ENCODE measurements at places on chromosomes 11 and 22.

DNA sequence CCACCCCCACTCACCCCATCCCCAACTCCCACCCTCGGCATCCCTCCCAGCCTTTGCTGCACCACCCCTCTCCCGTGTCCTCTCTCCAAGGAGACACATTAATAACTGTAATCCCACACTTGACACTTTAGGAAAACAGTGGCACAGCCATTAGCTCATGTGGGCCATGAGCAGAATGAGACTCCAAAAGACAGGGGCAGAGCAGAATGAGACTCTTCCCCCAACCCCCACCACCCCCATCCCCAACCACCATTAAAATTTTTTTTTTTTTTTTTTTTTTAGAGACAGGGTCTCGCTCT, 6.2 kb upstream of the SLCO2B1 start:
- no peak for DNase-seq

DNA sequence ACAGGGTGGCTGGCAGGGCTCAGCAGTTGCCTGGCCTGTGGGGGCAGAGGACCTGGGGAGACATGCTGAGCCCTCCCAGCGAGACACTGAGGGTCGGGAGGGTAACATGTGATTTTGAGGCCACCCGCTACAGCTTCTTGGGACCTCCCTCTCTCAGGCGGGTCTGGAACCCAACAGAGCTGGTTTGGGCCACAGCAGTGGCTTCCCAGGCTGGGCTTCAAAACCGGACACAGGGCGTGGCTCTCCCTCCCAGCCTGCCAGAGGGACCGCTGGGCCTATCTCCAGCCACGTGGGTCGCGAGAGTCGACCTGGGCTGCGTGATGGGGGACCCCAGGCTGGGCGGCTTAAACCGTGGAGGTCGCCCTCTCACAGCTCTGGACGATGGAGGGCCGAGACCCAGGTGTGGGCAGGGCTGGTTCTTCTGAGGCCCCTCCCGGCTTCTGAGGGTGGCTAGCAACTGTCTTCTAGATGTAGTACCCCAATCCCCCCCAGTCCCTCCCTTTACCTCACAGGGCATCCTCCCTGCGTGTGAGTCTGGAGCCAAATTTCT, 91.7 kb downstream of the KCNQ1 start:
- no peak for DNase-seq

- DNase-seq, result no peak
Measured at GRCh38 chr11:65206441-65206841, 24.7 kb downstream of the CAPN1 start.

- DNase-seq, result peak; percentile 69
Measured at GRCh38 chr11:7657306-7658025, 15.8 kb downstream of the CYB5R2 start.

DNA sequence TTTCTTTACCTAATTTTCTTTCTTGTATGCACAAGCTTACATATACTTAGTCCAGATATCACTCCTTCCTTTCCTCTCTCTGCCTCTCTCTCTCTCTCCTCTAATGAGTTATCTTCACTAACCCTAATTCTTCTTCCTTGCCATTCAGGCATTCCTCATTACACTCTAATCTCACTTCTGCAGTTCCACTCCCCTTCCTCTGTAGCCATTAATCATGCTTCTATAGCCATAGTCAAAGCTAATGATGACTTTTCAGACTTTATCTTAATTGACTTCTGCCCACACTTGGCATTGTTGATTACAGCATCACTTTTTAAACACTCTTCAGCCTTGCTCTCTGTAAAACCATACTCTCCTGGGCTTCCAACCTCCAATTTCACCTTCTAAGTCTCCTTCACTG, 35.3 kb upstream of the SC5D start:
- DNase-seq, result no peak

- peak; percentile 78 for DNase-seq
Measured at GRCh38 chr11:131370090-131370751, at the start of gene NTM. TSS of gene NTM (plus strand) at chr11:131370615.

DNA sequence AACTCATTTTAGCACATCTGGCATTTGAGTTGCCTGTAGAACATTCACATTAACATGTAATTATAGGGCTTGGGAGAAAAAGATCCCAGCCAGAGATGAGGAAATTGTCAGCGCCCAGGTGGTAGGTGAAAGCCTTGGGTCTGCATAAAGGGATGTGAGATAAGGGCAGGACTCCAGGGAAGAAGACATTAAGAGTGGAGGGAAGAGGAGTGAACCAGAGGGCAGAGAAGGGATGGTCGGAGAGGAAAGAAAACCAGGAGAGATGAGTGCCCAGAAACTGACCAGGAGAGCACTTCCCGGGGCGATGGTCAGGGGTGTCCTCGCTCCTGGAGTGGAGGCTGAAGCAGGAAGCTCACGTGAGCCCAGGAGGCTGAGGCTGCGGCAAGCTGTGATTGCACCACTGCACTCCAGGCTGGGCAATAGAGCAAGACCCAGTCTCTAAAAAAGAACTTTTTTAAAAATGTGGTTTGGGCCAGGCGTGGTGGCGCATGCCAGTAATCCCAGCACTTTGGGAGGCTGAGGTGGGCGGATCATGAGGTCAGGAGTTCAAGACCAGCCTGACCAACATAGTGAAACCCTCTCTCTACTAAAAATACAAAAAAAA, 20.3 kb upstream of the DGKZ start:
- DNase-seq, result no peak

DNA sequence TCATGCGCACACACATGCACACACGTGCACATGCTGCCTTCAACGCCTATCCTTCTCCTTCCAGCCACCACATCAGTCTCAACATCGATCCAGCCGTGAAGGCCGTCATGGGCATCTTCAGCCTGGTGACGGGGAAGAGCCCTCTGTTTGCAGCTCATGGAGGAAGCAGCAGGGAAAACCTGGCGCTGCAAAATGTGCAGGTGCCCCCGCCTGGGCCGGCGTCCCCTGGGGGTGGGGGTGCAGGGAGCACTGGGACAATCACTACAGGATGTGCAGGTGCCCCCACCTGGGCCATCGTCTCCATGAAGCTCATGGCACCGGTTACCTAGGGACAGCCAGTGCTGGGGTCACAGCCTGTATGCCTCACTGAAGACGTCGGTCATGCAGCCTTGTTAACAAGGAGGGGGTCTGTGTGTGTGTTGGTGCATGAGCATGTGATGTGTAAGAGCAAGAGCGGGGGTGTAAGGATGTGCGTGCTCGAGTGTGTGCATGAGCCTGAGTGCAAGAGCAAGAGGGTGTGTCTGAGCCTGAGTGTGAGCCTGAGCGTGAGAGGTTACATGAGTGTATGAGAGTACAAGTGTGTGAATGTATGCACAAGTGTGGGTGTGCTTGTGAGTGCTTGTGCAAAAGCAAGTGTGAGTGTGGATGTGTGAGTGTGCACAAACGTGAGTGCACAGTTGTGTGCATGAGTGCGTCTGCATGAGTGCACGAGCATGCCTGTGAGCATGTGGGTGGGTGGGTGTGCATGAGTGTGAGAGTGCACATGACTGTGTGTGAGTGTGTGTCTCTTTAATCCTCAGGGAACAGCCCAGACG, 31.5 kb downstream of the NADSYN1 start:
- DNase-seq, result no peak

DNA sequence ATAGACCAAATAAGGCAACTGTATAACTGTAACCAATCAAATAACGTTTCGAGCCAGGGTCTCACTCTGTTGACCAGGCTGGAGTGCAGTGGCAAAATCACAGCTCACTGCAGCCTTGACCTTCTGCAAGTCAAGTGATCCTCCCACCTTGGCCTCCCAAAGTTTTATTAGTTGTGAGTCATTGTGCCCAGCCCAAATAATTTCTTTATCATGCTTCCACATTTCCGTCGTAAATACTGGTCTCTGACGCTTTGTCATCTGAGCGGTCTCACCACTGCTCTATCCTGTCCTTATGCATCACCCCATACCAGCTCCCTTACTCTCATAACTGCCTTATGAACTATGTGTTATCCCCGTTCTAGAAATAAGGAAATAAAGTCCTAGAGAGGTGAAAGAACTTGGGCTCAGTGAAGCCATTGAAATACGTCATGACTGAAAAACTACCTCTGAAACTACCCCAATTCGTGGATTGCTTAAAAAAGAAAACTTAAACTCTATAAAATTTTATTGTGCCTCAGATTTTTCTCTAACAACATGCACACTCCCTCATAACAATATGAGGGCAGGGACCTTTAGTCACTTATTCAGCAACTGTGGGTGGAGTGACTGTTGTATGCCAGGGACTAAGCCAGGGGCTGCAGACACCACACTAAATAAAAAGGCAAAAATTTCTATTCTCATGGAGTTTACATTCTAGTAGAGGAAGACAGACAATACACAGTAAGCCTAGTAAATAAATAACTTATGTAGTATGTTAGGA, 15.8 kb upstream of the RTN4RL2 start:
- no peak for DNase-seq

- no peak for DNase-seq
Measured at GRCh38 chr11:76453248-76453647, 8.4 kb downstream of the EMSY start.

DNA sequence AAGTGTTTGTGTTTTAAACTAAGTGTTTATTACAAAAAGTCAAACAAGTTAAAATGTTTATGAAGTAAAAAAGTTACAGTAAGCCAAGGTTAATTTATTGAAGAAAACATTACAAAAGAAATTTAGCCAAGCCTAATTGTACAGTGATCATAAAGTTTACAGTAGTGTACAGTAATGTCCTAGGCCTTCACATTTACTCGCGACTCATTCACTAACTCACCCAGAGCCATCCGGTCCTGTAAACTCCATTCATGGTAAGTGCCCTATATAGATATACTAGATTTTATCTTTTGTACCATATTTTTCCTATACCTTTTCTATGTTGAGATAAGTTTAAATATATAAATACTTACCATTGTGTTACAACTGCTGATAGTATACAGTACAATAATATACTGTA, 481.8 kb upstream of the TENM4 start:
- no peak for DNase-seq

- no peak for DNase-seq
Measured at GRCh38 chr11:93389737-93390136, 59.2 kb downstream of the DEUP1 start.

- DNase-seq, result no peak
Measured at GRCh38 chr11:45087086-45087899, 59.1 kb upstream of the PRDM11 start.

DNA sequence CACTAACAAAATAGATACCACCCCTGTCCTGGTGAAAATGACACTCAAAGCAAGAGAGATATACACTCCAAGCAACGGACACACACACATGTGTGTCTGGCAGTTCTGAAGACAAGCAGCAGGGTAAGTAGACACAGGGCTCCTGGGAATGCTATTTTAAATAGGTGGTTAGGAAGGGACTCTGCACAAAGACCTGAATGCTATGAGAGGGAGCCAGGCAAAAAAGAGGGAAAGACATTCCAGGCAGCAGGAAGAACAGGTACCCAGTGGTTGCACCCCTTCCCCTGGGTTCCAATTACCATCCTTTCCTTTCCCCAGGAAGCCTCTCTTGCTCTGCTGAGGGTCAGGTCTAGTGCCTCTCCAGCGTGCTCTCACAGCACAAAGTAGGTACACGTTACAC, 3.0 kb downstream of the UFD1 start:
- no peak for DNase-seq

DNA sequence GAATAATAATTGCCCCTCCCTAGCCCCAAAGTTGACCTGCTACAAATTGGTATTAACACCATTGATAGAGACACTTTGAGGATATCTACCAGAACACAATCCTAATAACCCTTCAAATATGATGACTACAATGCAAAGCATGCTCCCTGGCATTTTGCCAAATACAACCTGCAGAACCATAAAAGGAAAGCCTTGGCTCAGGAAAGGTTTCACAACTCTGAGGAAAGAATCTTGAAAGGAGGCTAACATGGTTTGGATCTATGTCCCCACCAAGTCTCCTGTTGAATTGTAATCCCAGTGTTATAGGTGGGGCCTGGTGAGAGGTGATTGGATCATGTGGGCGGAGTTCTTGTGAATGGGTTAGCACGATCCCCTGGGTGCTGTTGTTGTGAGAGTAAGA, 140.4 kb upstream of the ARHGAP42 start:
- DNase-seq, result peak; percentile 72

- no peak for DNase-seq
Measured at GRCh38 chr22:44719586-44720368, 17.8 kb downstream of the PRR5 start.

DNA sequence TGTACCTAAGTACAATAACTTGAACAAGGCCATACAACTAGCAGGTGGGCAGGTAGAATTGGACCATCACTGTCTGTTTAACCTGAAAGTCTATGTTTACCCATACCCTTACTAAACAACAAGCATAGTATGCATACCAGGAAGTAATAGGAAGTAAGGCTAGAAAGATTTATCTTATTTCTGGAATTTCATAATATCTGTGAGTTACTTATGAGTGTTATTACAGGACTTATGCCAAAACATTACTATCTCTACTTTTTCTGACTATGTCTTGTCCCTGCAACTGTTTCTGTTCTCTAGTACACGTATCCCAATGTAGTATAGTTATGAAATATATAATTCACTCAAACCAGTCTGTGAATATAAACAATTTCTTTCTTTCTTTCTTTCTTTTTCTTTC, 1400.8 kb upstream of the TENM4 start:
- DNase-seq, result no peak

DNA sequence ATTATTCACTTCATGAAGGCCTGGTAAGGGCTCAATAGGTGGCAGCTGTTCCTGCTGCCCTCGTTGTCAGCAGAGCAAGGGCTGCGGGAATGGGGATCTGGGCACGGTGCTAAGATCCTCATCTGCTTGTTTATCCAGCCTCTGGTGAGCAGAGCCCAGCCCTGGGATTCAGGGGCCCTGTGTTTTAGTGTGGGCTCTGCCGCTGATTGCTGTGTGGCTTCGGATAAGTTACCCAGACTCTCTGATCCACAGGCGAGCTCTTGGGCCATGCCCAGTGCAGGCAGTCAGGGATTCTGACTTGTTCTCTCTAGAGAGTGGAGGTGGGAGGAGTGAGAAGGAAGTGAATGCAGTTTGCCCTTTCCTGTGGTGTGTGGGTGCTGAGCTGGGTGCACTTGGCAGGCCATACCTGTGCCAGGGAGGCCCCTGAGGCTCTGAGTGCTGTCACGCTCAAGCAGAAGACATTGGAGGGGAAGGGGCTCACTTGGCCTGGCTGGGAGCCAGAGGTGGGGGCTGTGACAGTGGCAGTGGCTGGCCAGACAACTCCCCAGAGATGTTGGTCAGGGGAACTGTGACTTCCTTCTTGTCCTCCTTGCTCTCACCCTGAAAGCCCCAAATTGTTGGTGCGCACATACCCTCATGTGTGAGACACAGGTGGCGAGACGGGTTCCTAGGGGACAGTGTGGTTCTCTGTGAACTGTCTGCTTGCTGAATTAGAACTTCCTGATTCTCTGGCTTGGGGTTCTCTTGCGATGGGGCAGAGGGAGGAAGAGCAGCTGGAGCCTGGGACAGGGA, 43.7 kb downstream of the CD82 start:
- DNase-seq, result no peak

DNA sequence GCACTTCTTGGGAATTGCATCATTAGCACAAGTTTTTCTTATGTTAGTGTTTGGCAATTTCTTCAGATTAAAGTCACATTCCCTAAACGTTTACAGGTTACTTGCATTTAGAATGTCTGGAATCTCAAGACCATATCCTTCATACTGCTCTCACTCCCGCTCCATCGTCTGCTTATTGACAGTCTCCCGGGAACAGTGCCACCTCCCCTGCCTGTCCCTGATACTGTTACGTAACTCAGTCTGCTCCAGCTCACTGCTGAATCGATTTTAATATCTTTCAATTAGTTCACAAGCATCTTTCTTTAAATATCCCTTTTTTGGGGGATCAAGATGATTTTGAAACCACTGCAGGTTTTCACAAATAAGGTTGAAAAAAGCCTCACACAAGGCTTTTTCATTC, 48.2 kb downstream of the GLYATL2 start:
- peak; percentile 8 for DNase-seq
